Stimulated activated CD8-positive, alpha-beta memory T cell treated with anti-CD3 and anti-CD28 coated beads, Interleukin-4, amount 100 ng/mL, for 24 hours (primary cell): ENCODE measurements at places on chromosomes 1 and 21.

GRCh38 chr1:156594190-156594589 lies 2.6 kb downstream of the NAXE start:
- no peak for DNase-seq

DNA sequence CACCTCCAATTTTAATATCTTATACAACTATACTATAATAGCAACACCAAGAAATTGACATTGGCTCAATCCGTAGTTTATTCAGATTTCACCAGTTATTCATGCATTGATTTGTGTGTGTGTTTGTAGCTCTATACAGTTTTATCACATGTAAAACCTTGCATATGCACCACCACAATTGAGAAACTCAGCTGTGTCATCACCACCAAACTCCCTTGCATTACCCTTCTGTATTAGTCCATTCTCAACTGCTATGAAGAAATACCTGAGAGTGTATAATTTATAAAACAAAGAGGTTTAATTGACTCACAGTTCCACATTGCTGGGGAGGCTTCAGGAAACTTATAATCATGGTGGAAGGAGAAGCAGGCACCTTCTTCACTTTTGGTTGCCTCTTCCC lies 162.1 kb downstream of the PATJ start:
- no peak for DNase-seq

GRCh38 chr1:5373281-5373680 lies 618.9 kb downstream of the NPHP4 start:
- DNase-seq = no peak

- DNase-seq = no peak
Measured at GRCh38 chr1:230696722-230697437, 17.0 kb downstream of the AGT start.

DNA sequence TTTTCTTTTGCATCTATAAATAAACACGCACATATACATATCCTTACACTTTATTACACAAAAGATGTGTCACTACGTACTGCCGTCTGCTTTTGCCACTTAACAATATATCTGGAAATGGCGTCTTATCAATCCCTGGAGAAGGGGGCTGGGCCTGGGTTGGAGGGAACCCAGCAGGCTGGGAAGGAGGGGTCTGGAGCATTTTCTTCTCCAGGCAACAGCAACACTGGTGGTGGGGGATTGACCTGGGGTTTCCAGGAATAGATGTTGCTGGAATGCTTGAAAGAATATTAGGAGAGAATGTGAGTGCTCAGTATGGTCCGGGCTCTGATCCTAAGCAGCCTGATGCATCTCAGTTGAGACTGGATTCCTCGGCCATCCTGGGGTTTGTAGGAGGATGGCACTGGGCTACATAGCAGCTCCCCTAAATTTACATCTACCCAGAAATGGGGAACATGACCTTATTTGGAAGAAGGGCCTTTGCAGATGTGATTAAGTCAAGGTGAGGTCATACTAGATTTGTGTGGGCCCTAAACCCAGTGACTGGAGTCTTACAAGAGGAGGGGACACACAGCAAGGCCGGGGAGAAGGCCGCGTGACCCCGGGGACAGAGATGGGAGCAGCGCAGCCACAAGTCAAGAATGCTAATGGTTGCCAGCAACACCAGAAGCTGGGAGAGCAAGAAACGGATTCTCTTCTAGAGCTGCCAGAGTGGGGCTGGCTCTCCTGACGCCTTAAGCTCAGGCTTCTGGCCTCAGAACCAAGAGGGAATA lies 98.6 kb downstream of the SIK1 start:
- no peak for DNase-seq

DNA sequence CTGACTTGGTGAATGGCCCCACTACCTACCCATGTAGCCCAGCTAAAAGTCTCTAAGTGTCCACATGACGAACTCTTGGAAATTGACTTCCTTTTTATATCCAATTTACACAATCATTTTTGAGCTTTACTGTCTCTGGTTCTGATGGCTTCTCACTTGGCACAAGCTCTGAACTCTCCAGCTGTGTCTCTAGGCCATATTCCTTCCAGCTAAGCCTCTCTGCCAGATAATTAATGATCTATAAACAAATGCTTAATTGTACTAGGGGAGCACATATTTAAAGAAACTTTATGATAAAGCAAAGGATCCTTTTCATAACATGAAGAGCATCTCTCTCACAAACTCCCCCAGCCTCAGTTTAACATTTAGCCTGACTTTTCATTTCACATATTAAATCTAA lies 16.3 kb upstream of the BEND5 start:
- DNase-seq = no peak

GRCh38 chr1:147541672-147542568 lies 619 bp downstream of the BCL9 start:
- peak; percentile 4 for DNase-seq

GRCh38 chr1:246860401-246860800 lies 71.3 kb downstream of the AHCTF1 start:
- no peak for DNase-seq

DNA sequence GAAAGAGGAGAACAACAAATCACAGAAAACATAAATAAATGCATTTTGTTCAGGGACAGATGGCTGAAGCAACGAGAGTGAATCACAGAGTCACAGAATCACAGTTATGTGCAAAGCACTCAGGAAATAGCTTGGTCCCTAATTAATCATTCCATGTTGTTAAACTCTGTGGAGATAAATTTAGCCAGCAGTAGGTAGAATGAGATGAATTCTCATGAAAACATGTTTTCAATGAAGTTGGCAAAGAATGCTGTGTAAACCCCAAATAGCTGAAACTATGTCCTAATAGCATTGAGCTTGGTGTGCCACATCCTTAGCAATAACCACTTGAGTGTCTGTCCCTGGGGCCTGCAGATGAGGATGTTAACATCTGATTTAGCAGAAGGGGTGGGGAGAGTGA lies 20.4 kb downstream of the LEPR start:
- no peak for DNase-seq

- DNase-seq = no peak
Measured at GRCh38 chr1:35644204-35644603, 2.9 kb upstream of the PSMB2 start.

- no peak for DNase-seq
Measured at GRCh38 chr1:171904778-171905450, 63.6 kb downstream of the DNM3 start.

- DNase-seq = no peak
Measured at GRCh38 chr1:88803444-88803843, 87.9 kb downstream of the GTF2B start.

DNA sequence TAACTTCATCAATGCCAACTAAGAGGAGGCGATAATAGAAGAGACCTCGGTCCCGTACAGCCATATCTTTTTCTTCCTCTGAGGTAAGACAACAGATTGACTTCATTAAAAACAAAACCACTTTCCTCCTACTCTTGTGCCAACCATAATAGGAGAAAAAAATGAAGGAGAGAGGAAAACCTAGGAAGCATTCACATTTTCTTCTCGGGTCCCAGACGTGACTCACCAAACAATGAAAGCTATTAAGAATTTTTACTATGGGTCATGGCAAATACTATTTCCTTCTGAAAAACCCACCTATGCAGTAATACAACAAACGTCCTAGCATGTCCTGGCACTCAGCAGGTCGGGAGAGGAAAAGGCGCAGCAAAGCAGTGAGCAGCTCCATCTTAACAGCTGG lies 8.6 kb upstream of the BCL2L15 start:
- no peak for DNase-seq

- DNase-seq = peak; percentile 49
Measured at GRCh38 chr1:52632732-52633290, at the start of gene SHISAL2A. SHISAL2A (plus strand) TSS chr1:52633168; CDS start chr1:52633494, 326 bp downstream.

GRCh38 chr1:190754666-190755065 lies 277.0 kb upstream of the BRINP3 start:
- no peak for DNase-seq

- DNase-seq = no peak
Measured at GRCh38 chr1:92587445-92587844, 100.7 kb upstream of the GFI1 start.
